A549 treated with ZK216348 at 1 μM for 4 hours (cell line): ENCODE measurements at places on chromosomes 3 and 15. TPM values are rescaled to one million over a fixed set of nuclear protein-coding genes. Genes with fewer than 3 reads are reported as not detected.

Gene DPPA4
- not detected in 5 replicates for total RNA-seq

Gene SLC12A8
- total RNA-seq: 0.89 to 1.6 TPM (median 1.3 TPM) in 5 replicates

Gene RCCD1
- 23.9 to 38.0 TPM (median 34.1 TPM) in 5 replicates for total RNA-seq

Gene RBM15B
- 16.3 to 22.6 TPM (median 20.8 TPM) in 5 replicates for total RNA-seq
